Astrocyte (in vitro differentiated cells and primary cell): ENCODE measurements at places on chromosomes 7 and 10. TPM values are rescaled to one million over a fixed set of nuclear protein-coding genes. Genes with fewer than 3 reads are reported as not detected.

DNA sequence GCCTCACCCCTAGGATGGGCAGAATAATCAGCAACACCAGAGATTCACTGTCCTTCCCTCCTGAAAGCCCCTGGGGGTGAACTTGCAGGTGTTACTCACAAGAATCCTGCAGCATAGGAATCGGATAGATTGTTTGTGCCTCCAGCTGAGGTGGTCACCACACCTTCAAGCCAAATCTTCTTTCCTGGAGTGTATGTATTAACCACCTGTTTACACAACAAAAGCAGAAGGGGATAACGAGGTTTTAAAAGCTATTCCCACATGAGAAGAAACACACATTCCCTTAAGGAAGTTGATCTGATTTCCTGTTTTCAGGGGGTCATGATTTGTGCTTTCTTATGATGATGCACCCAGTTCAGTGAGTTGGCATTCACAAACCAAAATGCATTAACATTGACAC is 173.8 kb upstream of the HPS1 start:
- DNase-seq: no peak

SLC26A5 gene
- total RNA-seq: not detected in 2 replicates

- DNase-seq: peak; percentile 72
These were observed 3.4 kb downstream of the CALHM2 start for GRCh38 chr10:103448746-103449145.

GRCh38 chr10:126301701-126302475 is 86.4 kb downstream of the ADAM12 start:
- no peak for DNase-seq

DNA sequence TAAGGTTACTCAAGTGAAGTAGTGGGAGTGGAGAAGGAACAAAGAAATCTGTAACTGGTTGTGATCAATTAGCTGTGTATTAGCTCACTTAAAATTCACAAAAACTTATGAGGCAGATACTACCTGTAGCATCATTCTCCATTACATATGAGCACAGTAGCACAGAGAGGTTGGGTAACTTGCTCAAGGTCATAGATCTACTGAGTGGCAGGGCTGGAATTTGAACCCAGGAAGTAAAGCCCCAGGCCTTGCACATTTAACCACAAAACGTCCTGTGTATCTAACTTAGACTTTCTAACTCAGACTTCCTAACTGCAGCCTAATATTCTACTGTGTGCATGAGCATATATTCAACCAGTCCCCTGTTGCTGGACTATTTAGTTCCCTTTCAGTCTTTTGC is 5.6 kb upstream of the SLF2 start:
- no peak for DNase-seq
